ENCODE measurements at places on chromosomes 4 and X. TPM values are rescaled to one million over a fixed set of nuclear protein-coding genes. Genes with fewer than 3 reads are reported as not detected.

The IRF2 gene
- polyA plus RNA-seq = 87.2 TPM

The TAB3 gene
- polyA plus RNA-seq = 6.8 TPM

The P2RY8 gene
- polyA plus RNA-seq = 194 TPM

The BTK gene
- polyA plus RNA-seq = 1.1 TPM
